Iris pigment epithelial cell (primary cell): ENCODE measurements at places on chromosomes 5 and 9.

GRCh38 chr5:178786859-178787499, 56.5 kb upstream of the ZNF354A start:
- DNase-seq, result peak; percentile 82

GRCh38 chr5:87627363-87627762, 214.6 kb upstream of the CCNH start:
- no peak for DNase-seq

- no peak for DNase-seq
Measured at GRCh38 chr5:53900677-53901076, 340.2 kb downstream of the NDUFS4 start.

GRCh38 chr9:69211424-69212036, 37.5 kb downstream of the TJP2 start:
- no peak for DNase-seq

DNA sequence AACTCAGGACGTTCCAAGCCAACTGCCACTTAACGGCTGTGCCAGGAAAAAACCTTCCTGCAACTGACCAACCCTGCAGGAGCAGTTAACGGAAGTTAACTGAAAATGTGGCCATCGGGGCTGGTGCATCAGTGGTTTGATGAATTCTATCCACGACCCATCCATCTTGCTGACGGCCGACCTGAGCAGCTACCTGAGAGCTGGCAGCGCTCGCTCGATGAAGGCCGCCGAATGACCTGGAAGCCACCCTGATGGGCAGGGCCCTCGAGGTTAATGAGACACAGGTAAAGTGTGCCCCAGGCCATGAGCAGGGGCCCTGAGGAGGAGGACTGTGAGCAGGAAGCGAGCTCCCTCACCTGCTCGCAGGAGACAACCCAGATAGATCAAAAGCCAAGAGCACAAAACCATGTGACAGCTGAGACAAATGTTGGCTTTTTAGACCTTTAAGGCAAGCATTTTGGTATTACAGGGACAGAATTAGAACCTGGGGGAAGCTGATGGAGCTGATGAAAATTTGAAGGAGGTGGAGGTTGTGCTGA, 35.3 kb upstream of the FLT4 start:
- DNase-seq, result no peak

- DNase-seq, result peak; percentile 79
Measured at GRCh38 chr5:139637438-139638089, 10.6 kb upstream of the CXXC5 start.

DNA sequence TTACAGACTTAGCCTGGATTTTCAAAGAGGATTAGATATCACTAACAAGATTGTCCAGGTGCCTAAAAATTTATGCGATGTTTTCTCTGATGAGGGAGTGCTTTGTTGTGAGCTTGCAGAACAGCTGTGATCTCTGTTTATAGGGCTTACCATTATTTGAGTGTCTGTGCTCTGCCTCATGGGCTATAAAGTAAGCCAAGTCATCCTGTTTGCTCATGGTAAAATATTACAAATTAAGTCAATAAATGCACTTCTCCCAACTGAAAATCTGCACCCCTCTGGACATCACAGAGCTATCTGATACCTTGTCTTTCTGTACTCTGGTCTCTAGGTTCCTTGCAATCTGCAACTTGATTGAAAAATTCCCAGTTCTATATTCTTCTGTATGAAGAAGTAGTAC, 293.4 kb upstream of the ACTBL2 start:
- DNase-seq, result no peak

DNA sequence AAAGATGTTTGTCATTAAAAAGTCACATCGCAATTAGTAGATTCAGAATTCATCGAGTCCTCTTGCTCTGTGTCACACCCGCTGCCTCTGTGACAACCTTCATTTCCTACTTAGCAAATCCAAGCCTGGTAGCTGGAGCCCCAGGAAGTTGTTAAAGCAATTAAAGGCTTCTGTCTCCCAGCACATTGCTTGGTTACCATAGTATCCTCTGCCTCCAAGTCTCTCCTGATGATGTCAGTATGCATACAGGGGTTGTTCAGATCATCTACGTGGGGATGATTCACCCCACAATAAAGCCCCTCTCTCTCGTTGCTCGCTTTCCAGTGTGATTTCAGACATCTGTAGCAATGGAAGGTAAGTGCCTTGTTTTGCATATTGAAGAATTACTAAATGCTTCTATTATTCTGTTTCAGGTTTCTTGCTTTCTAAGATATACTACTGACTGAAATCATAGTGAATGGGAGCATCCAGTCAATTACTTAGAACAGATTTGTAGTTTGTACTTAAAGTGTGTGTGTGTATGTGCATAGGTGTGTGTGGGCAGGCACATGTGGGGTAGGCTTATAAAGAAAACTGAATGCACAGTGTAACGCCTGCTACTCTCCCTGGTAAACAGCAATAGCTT, 52.9 kb downstream of the PAM start:
- DNase-seq, result peak; percentile 89

- DNase-seq, result peak; percentile 48
Measured at GRCh38 chr5:147949711-147950573, 43.6 kb upstream of the C5orf46 start.

DNA sequence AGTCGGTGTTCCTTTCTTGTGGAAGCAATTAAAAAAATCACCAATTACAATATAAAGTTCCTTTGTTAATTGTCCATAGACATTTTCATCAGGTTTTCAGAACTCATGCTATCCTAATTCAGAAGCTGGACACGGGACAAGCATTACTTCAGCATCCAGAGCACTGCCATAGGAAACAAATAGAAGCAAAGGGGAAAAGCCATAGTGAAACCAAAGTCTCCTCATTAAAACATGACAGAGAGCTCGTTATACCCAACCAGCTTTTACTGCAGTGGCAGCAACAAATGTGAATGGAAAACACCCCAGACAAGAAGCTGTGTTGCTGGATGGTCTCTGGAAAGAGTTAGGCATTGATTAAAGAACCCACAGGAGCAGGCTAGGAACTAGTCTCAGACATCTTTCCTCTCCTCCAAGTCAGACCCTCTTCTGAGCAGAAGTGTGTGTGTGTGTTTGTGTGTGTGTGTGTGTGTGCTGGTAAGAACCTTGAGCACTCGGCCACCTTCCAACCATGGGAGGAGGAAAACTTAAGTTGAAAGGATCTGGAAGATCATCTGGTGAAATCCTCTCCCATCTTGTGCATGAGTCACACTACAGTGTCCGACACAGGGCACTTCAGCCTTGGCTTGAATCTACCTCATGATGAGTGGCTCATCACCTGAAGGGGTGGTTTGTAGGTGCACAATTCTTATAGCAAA, 162.6 kb upstream of the ADAMTS16 start:
- no peak for DNase-seq

DNA sequence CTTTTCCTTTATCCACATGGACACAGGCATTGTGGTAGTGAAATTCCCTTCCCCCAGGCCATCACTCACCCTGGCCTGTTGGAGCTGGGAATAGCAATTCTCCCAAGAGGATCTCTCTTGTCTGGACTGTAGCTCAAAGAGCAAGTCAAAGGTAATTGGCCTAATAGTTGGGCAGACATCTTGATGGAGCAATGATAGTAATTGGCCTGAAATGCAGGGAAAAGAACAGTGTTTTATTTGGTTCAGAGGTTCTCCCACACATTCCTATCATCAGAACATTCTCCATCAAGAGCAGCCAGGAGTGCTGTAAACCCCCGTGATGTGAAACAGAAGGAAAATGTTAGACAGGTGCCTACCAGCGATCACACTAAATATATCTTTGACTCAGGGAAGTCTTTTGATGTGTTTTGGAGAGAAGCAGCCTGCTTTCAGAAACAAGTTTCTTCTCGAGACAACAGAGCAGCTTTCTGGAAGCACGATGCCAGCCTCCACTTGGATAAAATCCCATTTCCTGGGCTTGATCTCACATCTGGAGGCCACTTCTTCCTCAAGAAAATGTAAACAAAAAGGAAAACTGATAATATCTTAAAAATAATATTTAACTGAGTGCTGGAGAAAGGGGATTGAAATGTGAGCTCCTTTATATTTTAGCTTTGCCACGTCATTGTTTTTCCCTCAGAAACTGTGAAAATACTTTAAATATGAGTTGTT, 198.1 kb upstream of the WWC1 start:
- no peak for DNase-seq

DNA sequence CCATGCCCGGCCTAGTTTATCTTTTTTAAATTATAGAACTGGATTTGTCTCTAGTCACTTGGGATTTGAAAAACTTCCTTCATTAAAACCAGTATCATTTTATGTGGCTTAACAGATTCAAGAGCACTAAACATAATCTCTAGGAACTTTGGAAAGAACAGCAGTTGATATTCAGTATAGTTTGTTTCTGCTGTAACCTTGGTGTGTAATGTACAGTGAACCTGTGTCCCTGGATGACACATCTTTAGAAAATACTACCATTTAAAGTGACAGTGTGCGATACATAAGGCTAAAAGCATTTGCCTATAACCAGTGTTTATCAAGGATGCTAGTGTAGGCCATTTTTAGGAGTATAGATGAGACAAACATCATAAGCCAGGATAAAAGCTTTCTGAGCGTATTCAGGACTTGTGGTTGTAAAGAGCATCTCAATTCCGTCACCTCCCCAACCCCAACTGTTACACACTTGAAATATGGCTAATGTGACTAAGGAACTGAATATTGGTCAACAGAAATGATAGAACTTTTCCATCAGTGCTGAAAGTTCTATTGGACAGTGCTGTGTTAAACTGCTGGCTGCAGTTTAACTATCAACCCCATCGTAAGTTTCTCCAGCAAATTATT, 4.4 kb downstream of the SNX18 start:
- no peak for DNase-seq

DNA sequence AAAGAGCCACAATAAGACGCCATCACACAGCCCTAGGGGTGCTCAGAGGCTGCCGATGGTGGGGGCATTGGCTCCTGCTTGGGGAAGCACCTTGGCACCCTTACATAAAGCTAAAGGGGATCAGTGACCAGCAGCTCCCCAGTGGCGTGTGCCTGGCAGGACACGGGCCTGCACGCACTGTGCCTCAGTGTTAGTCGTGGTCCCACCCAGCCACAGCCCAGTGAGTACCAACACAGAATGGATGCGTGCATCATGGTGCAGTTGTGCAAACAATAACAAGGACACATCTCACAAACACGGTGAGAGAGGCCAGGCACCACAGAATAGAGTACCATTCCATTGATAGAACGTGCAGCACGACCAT, 103.2 kb downstream of the WNK2 start:
- no peak for DNase-seq

GRCh38 chr5:164799391-164799790, 1294.0 kb downstream of the MAT2B start:
- DNase-seq, result no peak

DNA sequence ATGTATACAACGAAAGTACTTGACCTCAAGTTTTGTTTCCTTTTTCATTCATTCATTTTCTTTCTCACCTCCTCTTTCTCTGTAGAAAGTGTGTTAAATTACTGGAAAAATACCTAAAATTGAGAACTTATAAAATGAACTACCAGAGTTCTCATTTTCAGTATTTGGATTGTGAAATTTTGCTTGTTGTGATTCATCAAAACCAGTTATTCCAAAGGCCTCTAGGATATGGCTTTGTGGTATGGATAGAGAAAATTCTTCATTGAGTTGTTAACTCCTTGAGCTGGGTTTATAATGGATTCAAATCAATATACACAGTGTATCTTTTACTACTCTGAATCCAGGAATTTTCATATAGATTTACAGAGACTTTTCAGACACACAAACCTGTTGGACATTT, 287.6 kb downstream of the KDM4C start:
- peak; percentile 45 for DNase-seq

DNA sequence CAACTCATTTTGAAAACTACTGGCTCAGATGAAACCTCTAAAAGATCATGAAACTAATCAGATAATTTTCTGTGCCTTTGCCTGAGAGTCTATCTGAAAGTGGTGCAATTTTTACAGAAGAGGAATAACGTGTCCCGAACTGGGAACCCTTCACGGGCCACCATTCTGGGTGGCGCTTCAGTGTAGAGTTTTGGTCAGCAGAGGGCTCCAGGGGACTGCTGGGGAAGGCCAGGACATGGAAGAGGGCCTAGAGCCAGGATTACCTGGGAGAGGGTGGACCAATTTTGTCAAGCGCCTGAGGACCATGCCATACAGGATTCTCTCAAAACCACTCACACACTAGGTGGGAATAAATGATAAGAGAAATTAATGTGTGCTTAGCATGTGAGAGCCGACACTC, 49.7 kb upstream of the PLEKHG4B start:
- DNase-seq, result peak; percentile 6

DNA sequence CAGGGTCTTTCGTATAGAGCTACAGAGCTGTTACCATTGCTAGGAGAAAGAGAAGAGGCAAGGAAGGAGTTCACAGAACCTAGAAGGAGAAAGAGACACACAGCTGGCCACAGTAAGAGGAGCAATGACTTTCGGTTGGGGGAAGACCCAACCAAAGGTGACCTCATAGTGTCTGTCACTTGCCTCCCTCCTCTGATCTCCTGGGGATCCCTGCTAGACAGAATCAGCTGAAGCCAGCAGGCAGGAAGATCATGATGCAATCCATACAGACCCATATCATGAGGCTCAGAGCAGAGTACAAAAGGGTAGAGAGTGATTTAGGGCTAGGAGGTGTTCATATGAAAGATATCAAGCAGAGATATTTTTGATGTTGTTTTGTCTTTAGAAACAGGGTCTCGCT, 26.0 kb upstream of the EPB41L4B start:
- DNase-seq, result no peak

DNA sequence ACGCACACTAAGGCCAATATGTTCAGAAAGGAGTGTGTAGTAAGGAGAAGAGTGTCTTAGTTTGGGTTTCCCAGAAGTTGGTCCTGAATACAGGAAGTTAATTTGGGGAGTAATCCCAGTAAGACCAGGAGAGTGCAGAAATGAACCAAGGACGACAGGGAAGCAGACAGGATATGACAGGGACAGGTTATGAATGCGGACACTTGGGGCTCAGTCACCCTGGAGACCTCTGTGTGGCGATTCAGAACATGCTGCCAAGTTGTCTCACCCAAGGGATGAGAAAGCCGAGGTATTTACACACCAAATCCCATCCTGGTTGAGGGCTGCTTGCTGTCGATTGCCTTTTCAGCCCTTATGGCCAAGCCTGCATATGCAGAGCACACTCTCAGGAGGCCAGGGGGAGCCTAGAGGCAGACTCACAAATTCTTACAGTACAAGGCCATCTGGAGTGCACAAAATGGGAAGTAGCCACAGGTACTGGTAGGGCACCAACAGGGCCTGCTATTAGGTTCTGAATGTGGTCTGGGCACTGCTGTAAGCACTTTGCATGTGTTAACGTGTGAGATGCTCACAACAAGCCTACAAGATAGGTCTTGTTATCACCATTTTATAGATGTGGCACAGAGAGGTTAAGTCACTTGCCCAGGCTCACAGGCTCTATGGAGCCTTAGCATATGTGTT, 233.1 kb upstream of the ANKRD55 start:
- no peak for DNase-seq

DNA sequence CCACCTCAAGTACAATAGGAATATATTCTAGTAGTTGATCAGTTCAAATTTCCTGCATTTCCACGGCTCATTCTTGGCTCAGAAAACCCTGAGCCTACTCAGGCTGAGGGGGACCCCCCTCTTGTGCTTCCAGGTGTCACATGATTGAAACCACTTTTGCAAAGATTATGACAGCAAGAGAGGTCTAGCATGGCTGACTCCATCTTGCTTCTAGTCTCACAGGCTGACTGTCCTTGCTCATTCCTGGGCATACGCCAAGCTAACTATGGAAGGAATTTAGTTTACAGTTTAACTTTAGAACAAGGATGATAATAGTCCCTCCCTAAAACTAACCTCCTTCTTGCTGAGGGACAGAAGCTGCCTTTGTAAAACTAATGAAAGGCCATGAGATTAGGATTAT, 154.1 kb downstream of the SNX18 start:
- peak; percentile 39 for DNase-seq

GRCh38 chr5:159906943-159907342, 9.3 kb upstream of the ADRA1B start:
- no peak for DNase-seq
